ENCODE measurements at places on chromosomes 12 and 14. TPM values are rescaled to one million over a fixed set of nuclear protein-coding genes. Genes with fewer than 3 reads are reported as not detected.

GRCh38 chr14:54377501-54377900 lies 19.3 kb upstream of the CDKN3 start:
- no peak overlapping the region for H3K27ac ChIP-seq
- no peaks in the 10 kb centered on the region for H3K27me3 ChIP-seq
- no peaks in the 10 kb centered on the region for H3K4me1 ChIP-seq
- H3K4me3 ChIP-seq = no peak overlapping the region
- H3K36me3 ChIP-seq = no peaks in the 10 kb centered on the region

DNA sequence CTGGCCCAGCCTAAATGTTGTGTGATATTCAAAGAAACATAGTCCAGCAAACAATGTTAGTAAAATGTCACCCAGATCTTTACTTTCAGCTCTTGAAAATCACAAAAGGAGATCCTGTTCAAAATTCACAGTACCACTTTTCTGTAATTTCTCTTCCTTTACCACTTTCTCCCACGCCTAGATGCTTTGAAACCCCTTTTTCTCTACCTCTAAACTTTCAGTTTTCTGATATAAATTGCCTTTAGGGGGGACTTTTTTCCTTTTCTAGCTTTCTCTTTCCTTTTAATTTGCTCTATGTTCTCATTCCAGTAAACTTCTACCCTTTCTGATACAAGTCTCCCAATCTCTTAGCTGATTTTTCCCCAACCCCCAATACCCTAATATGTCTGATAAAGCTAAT lies 101.8 kb downstream of the LMO3 start:
- H3K4me1 ChIP-seq = no peaks in the 10 kb centered on the region
- no peak overlapping the region for H3K4me3 ChIP-seq
- H3K36me3 ChIP-seq = no peaks in the 10 kb centered on the region
- H3K27me3 ChIP-seq = no peaks in the 10 kb centered on the region

GRCh38 chr12:2531371-2531770 lies 263.4 kb upstream of the FKBP4 start:
- H3K27ac ChIP-seq = no peak overlapping the region
- no peak overlapping the region for H3K4me3 ChIP-seq
- H3K36me3 ChIP-seq = no peaks in the 10 kb centered on the region
- H3K4me1 ChIP-seq = no peaks in the 10 kb centered on the region
- DNase-seq = no peak

GRCh38 chr14:85533861-85534291 lies 3.9 kb downstream of the FLRT2 start:
- peak overlapping the region; percentile 61 for H3K27ac ChIP-seq
- H3K27me3 ChIP-seq = no peaks in the 10 kb centered on the region
- no peaks in the 10 kb centered on the region for H3K4me1 ChIP-seq
- peak overlapping the region; percentile 70 for H3K4me3 ChIP-seq

GRCh38 chr14:75254901-75255584 lies 23.6 kb upstream of the FOS start:
- no peaks in the 10 kb centered on the region for H3K27me3 ChIP-seq
- no peaks in the 10 kb centered on the region for H3K36me3 ChIP-seq
- no peak for DNase-seq
- H3K27ac ChIP-seq = no peak overlapping the region
- no peak overlapping the region for H3K4me3 ChIP-seq
- H3K4me1 ChIP-seq = peaks cover 3% of the 10 kb centered on the region

- no peak overlapping the region for H3K27ac ChIP-seq
- H3K36me3 ChIP-seq = no peaks in the 10 kb centered on the region
- H3K27me3 ChIP-seq = no peaks in the 10 kb centered on the region
- H3K4me3 ChIP-seq = no peak overlapping the region
- DNase-seq = no peak
Observed at GRCh38 chr14:48384821-48385220, 709.4 kb upstream of the MDGA2 start.

- peaks cover 1% of the 10 kb centered on the region for H3K4me1 ChIP-seq
- H3K36me3 ChIP-seq = no peaks in the 10 kb centered on the region
- H3K27ac ChIP-seq = peak overlapping the region; percentile 27
- H3K27me3 ChIP-seq = no peaks in the 10 kb centered on the region
- DNase-seq = no peak
- no peak overlapping the region for H3K4me3 ChIP-seq
Observed at GRCh38 chr14:72699852-72700257, 194.0 kb downstream of the DPF3 start.

- H3K4me3 ChIP-seq = no peak overlapping the region
- H3K4me1 ChIP-seq = no peaks in the 10 kb centered on the region
- H3K27me3 ChIP-seq = no peaks in the 10 kb centered on the region
- H3K36me3 ChIP-seq = no peaks in the 10 kb centered on the region
- H3K27ac ChIP-seq = no peak overlapping the region
Observed at GRCh38 chr14:53596853-53597525, 359.6 kb downstream of the BMP4 start.

- H3K27me3 ChIP-seq = no peaks in the 10 kb centered on the region
- H3K27ac ChIP-seq = peak overlapping the region; percentile 78
- H3K4me3 ChIP-seq = no peak overlapping the region
- peaks cover 40% of the 10 kb centered on the region for H3K4me1 ChIP-seq
- H3K36me3 ChIP-seq = no peaks in the 10 kb centered on the region
Observed at GRCh38 chr14:68548194-68549076, 244.4 kb downstream of the ZFP36L1 start.

GRCh38 chr14:102891556-102891955 lies 30.9 kb upstream of the AMN start:
- no peaks in the 10 kb centered on the region for H3K27me3 ChIP-seq
- H3K27ac ChIP-seq = no peak overlapping the region
- no peak overlapping the region for H3K4me3 ChIP-seq
- DNase-seq = no peak

GRCh38 chr12:94039914-94040313 lies 108.5 kb upstream of the PLXNC1 start:
- no peaks in the 10 kb centered on the region for H3K4me1 ChIP-seq
- no peaks in the 10 kb centered on the region for H3K36me3 ChIP-seq
- no peak overlapping the region for H3K27ac ChIP-seq
- H3K4me3 ChIP-seq = no peak overlapping the region
- H3K27me3 ChIP-seq = no peaks in the 10 kb centered on the region

GRCh38 chr12:11581179-11581755 lies 68.2 kb upstream of the ETV6 start:
- H3K36me3 ChIP-seq = no peaks in the 10 kb centered on the region
- peaks cover 3% of the 10 kb centered on the region for H3K4me1 ChIP-seq
- no peak overlapping the region for H3K27ac ChIP-seq
- H3K4me3 ChIP-seq = no peak overlapping the region

GRCh38 chr14:92503756-92504491 lies 9.7 kb upstream of the RIN3 start:
- no peak overlapping the region for H3K4me3 ChIP-seq
- H3K4me1 ChIP-seq = no peaks in the 10 kb centered on the region
- DNase-seq = no peak
- no peaks in the 10 kb centered on the region for H3K27me3 ChIP-seq
- no peaks in the 10 kb centered on the region for H3K36me3 ChIP-seq

DNA sequence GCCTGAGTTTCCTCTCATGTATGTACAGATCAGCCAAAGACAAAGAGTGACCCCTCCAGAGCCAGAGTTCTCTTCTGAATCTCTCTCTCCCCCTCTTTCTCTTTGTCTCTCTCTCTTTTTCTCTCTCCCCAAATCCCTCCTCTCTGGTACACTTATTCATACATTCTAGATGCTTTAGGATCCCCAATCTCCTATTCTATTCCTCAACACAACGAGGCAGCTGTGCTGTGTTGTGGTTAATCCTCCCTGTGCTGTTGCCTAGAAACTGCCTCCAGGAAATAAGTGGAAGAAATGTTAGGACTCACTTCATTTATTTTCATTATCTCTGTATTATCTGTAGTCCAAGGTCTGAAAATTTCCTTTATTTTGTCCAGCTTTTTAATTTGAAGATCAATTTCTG lies 350.5 kb upstream of the OR4E1 start:
- H3K36me3 ChIP-seq = no peaks in the 10 kb centered on the region
- H3K27ac ChIP-seq = no peak overlapping the region
- H3K4me1 ChIP-seq = no peaks in the 10 kb centered on the region
- H3K4me3 ChIP-seq = no peak overlapping the region

DNA sequence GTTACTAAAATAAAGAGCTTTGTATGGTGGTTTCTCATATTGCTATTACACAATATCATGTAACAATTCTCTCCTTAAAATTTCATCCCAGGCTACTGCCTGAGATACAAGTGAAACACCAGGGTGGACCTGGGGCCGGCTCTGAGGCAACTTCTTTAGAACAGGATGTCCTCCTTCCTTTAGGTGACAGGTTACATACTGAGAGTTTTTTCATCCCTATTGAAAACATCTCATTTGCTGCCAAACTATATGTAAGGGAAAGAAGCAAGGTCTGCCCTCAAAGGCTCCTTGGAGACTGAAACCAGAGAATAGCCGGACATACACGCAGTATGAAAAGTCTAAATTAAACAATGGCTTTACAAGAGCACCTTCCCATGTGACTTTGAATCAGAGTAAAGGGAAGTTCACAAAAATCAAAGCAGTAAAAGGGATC lies 139.9 kb downstream of the DUSP6 start:
- no peak overlapping the region for H3K4me3 ChIP-seq
- H3K27me3 ChIP-seq = no peaks in the 10 kb centered on the region
- no peak for DNase-seq
- H3K4me1 ChIP-seq = no peaks in the 10 kb centered on the region

- H3K27me3 ChIP-seq = no peaks in the 10 kb centered on the region
- H3K27ac ChIP-seq = no peak overlapping the region
- H3K36me3 ChIP-seq = no peaks in the 10 kb centered on the region
- no peak overlapping the region for H3K4me3 ChIP-seq
- DNase-seq = no peak
Observed at GRCh38 chr12:67720351-67720856, 71.9 kb downstream of the DYRK2 start.

- H3K4me3 ChIP-seq = no peak overlapping the region
- no peaks in the 10 kb centered on the region for H3K36me3 ChIP-seq
- no peaks in the 10 kb centered on the region for H3K27me3 ChIP-seq
- no peak overlapping the region for H3K27ac ChIP-seq
- no peaks in the 10 kb centered on the region for H3K4me1 ChIP-seq
Observed at GRCh38 chr12:82300611-82301010, 57.6 kb downstream of the CCDC59 start.

KRT81 gene
- polyA plus RNA-seq = not detected

OTUB2 gene
- 1.5 TPM for polyA plus RNA-seq

GALNT16 gene
- polyA plus RNA-seq = 1.3 TPM

POTEG gene
- not detected for polyA plus RNA-seq
